ENCODE measurements at places on chromosomes 4 and X.

DNA sequence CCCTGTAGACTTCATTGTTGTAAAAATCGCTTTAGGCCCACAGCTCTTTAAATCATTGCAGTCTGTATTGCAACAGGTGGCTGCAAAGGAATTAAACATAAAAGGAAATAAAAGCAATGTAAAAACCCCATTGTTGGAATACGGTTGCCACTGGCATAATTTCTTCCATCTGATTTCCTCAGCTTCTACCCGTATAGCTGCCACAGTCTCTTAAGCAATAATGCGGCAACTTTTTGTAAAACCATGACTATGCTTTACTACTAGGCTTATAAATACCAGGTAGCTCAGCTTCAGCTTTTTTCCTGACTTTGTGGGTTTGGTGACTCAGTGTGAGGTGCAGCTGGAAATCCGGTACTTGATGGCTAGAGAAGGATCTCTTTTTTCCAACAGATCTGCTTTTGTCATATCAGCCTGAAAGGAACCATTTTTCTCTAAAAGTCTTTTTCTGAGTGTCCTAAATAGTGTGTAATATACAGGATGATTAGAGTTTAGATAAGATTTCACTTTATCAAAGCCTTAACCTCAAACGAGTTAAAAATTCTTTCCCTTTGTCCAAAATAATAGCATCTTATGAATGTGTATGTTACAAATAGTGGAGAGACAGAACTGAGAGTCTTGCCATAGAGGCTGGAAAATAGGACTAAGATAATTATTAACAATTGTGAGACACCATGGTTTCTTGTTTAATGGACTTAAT, 268.0 kb downstream of the ADGRL3 start:
- no peak for DNase-seq

DNA sequence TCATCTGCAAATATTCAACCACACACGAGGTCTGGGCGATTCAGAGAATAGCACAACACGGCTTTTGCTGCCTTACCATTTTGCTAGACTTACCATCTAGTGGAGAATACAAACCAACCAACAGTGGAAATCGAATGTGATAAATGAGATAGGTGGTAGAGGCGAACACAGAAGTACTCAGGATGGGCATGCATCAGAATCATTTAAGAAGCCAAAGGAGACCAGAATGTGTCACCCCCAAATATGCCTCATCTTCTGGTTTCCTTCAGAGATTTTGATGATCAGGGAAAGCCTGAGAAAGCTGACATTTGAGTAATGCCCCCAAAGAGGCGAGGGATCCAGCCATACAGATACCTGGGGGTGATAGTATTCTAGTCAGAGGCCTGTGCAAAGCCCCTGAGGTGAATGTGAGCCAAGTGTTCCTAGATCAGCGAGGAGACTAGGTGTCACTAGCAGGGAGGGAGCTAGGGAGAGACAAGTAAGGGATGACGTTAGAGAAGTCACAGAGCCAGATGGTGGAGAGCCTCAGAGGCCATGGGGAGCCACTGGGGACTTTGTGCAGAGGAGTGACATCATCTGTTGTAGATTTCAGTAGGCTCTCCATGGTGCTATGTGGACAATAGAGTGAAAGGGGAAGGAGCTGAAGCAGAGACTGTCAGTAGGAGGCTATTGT, 1.7 kb downstream of the MTMR1 start:
- peak; percentile 7 for DNase-seq

GRCh38 chr4:159504684-159505083, 401.8 kb downstream of the RAPGEF2 start:
- DNase-seq = no peak

DNA sequence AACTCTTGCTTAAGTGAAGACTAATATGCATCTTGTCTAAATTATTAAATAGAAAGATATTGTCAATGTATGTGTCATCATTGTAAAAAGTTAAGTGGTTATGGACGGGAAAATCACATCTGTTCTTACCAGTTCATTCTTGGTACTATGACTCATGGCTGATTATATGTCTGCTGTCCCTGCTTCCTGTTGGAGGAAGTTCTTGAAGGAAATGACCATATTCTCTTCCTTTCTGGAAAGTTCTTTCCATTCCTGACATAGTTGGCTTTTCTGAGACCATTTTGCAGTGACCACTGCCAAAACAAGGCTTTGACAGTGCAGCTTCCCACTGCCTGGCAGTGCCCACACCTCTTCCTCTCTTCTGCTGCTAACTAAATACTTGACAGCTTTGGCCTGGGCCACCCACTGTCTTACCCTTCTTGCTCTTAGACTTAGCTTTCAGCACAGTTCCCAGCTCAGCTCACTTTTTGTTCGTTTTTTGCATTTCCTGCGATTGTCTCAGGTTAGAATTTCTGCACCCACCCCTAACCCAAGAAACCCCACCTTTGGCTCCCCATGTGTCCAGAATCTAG, 13.2 kb upstream of the CLDN24 start:
- no peak for DNase-seq

DNA sequence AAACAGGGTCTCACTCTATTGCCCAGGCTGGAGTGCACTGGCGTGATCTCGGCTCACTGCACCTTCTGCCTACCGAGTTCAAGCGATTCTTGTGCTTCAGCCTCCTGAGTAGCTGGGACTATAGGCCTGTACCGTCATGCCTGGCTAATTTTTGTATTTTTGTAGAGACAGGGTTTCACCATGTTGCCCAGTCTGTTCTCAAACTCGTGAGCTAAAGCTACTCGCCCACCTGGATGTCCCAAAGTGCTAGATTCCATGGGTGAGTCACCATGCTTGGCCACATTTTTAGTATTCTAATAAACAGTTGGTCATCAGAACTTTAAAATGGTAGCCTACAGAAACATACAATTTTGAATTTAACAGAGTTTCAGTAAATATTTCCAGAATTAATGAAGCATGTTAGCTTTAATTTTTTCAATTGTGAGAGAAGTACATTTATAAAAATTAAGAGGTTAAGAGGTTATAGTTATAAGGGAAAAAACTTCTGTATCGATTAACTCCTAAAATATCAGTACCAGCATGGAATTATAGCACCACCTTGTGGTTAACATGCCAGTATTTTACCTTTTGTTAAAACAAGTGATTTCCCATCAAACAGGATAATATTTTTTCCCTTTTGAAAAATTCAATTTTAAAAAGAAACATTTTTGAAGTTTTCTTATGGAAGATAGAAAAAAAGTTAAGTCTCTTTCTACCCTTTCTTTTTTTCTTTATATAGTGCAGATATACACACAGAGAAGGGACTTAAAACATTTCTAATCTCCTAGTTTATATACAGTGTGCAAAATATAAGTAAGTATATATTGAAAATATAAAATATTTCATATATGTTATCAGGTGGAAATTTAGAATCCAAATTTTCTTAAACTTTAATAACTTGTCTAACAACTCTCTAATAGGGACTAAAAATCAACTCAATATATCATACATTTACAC, 35.4 kb downstream of the CEP44 start:
- no peak for DNase-seq

DNA sequence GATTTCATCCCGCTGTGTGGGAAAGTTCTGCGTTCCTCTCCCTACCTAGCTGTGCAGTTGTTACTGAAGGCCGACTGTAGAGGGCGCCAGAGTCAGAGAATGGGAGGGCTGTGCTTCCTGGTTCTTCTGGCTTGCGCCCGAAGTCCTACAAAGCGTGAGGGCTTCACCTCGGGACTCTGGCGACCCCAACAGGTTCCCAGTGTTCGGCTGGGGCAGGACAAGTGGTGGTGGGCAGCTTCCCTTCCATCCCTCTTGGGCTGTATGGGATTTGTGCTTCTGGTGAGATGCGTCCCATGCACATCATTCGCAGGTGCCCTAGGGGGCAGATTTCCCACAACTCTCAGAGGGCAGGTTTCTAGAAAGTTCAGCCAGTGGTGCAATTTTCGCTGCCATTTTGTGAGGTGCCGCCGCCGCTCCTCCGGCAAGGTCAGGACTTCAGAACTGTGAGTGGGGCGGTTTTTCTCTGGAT, 27.3 kb downstream of the CT45A1 start:
- peak; percentile 14 for DNase-seq
